OCI-M1 (cell line): ENCODE measurements at places on chromosomes 2 and 18.

GRCh38 chr18:21262979-21263378, 20.9 kb downstream of the GREB1L start:
- DNase-seq: no peak

- DNase-seq: no peak
These were observed 27.8 kb downstream of the WDR7 start for GRCh38 chr18:56678836-56679565.

GRCh38 chr2:160288324-160288723, 88.3 kb upstream of the ITGB6 start:
- DNase-seq: no peak

DNA sequence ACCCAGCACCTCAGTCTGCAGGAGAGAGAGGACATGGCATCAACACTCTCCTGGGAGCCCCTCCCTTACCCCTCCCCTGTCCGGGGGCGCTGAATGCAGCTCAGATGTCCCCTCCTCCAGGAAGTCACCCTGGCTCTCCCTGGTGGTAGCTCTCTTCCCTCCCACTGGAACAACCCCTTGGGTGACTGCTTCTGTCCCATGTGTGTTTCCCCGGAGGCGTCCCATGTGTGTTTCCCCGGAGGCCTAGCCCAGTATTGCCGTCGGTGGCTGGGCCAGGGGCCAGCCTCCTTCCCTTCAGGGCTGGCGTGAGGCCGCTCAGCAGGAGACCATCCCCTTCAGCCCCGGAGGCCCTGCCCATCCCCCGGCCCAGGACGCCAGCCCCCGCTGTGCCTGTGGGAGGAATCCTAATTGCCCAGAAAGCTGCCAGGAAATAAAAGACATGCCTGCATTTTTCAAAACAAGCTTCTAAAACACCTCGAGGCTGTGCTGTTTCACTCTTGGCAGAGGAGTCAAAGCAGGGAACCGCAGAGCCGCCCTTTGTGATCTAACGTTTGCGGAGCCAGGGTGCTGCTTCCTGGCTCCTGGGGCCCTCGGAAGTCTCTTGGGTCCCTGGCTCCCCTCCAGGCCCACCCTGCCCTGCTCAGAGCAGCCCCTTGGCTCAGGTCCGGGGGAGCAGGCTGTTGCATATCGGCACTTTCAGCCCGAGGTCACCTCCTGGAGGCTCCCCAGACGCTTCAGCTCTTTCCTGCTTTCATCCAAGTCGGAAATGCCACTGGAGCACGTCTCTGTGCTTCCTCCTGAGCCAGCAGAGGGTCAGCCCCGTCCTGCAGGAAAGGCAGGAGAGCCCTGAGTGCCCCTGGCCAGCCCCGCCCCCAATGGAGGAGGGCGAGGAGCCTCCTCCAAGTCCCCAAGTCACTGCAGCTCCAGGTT, 11.4 kb downstream of the SNED1 start:
- DNase-seq: no peak

GRCh38 chr2:166449439-166449838, 44.6 kb downstream of the SCN7A start:
- peak; percentile 35 for DNase-seq

DNA sequence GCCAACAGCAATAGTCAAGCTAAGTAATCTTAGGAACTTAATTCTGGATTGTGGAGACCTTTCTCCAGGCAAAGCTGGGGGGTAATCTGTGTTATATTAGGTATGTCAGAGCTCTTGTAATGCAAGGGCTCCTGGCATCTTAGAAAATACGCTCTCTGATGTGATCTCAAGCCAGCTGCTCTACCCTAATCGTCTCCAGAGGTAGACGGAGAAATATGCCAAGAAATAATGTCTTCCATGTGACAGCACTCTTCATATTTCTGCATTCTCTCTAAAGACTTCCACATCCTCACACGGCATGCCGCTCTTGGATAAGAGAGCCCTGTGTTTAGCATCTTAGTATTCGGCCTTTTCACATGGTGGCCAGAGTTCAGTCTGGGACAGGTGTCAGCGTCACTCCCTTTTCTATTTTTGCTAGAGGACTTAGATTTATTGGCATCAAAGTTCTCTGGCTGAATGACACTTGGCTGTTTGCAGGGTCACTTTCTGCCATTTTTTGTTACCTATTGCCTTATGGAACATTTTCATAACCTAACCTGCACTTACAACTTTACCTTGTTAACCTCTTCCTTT, 25.2 kb downstream of the CAPN13 start:
- DNase-seq: no peak

DNA sequence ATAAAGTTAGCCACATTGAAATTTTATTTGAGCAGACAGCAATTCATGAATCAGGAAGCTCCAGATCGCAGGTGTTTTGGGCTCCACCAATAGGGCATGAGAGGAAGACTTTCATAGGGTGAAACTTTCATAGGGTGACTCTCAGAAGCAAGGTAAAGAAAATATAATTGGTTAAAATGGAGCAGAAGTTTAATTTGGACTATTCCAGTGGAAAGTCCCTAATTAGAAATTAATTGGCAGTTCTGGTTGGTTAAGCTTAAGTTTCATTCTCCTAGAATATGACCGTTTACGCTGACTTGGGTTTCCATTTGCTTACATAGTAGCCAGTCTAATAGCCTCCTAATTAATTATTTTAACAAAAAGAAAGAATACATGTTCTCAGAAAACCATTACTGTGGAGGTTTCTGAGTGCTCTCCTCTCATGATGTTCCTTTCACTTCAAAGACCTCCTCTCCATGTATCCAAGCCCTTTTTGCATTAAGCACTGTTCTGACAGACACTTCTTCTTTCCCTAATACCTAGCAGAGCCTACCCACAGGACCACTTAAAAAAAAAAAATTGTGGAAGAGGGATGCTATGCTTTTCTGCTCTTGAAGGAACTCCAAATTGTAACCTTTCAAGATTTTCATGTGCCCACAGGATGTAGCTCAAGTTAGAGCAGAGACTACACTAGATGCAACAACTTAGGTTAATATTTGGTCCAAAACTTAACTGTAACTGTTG, 99.1 kb downstream of the MREG start:
- no peak for DNase-seq

GRCh38 chr2:183993052-183993451, 605.3 kb upstream of the ZNF804A start:
- no peak for DNase-seq

- no peak for DNase-seq
These were observed 57.5 kb downstream of the AAK1 start for GRCh38 chr2:69585855-69586555.

GRCh38 chr2:58006256-58006951, 40.2 kb upstream of the VRK2 start:
- peak; percentile 53 for DNase-seq

DNA sequence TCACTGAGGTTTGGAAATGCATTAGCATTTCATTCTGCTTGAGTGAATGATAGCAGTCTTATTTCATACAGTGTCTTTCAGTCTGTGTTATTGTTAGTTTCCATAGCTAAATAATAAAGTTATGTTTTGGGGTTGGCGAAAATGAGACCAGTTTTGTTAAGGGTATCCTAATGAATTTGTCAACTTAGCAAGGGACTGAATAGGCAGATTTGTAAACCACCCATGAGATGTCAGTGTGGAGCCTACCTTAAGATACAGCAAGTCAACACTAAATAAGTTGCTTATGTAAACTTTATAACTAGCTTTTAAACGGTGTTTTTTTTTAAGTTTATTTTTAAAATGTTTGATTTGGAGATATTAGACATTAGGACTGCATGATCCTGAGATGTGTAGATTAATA, 11.9 kb downstream of the NAPG start:
- DNase-seq: no peak

GRCh38 chr2:160207804-160208654, 8.0 kb upstream of the ITGB6 start:
- DNase-seq: no peak

DNA sequence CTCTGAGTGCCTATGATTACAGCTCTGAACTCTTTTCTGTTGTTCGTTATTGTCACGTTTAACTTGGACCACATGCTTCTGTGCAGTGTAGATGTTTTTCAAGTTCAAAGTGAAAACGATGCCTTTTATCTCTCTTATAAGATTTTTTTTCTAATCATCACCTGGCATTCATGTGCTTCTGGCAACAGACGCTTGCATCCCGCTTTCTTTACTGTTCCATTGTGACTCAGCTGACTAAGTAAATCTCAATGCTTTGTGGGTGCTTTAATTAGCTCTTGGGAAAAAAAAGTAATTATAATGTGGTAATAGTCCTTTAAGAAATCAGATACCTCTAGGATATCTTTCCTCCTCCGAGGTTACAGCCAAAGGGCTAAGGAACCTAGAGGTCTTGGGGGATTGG, 31.2 kb upstream of the RMP24 start:
- no peak for DNase-seq

DNA sequence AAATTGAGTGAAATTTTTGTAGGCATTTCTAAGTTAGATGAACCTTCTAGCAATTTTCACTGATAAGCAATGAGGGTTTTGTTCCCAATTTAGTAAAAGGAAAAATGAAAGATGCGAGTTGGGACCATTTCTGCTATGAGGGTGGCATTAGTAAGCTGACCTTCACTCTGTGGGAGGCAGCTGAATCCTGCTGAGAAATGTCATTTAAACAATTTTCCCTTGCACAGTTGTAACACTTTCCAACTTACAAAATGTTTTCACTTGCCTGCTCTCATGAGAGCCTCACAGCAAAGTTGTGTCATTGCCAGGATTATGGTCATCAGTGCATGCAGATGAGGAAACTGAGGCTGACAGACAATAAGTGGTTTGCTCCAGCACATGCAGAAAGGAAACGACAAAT, 527.7 kb downstream of the TNS1 start:
- no peak for DNase-seq

DNA sequence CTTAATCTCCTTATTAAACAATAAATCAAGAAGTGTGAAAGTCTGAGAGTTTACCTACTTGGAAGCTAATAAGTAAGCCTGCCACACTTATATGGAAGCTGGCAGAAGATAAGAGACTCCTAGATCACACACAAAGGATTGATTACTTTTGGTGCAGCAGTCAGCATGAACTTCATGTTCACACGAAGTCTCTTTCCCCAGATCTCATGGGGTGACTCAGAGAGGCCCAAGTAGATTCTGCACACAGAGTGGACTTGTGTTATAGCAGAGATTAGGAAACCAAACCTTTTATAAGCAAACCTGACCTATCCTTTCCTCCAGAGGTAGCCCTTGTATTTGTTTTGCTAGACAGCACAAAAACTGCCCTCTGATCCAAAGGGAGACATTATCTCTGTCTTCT, 9.9 kb upstream of the GAREM1 start:
- no peak for DNase-seq

GRCh38 chr2:44295633-44296359, 20.5 kb downstream of the SLC3A1 start:
- no peak for DNase-seq

DNA sequence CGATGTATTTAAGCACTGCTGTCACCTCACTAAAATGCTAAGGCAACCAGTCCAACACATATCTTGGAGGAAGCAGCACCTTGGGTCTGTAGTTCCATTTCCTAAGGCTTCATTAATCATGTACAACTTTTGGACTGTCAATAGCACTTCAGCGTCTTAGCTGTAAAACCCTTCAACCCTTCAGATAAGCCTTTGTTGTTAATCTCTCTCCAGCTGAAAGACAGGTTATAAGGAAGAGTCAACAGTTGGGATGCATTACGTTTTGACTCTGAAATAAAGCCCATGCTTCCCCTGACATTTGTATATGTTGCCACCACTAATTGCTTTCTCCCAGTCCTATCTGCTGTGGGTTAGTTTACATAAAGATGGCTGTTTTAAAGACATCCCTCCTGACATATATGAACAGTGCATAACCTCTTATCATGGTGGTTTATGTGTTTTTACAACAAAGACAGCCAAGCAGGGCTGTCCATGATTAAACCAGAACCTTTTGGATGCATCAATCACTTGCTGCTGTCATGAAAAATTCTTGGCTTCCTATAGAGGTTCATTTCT, 81.5 kb downstream of the EPHA4 start:
- no peak for DNase-seq

GRCh38 chr2:200225951-200226350, 80.5 kb upstream of the SPATS2L start:
- DNase-seq: no peak

GRCh38 chr2:126990605-126991532, 92.2 kb downstream of the TEX51 start:
- DNase-seq: no peak

DNA sequence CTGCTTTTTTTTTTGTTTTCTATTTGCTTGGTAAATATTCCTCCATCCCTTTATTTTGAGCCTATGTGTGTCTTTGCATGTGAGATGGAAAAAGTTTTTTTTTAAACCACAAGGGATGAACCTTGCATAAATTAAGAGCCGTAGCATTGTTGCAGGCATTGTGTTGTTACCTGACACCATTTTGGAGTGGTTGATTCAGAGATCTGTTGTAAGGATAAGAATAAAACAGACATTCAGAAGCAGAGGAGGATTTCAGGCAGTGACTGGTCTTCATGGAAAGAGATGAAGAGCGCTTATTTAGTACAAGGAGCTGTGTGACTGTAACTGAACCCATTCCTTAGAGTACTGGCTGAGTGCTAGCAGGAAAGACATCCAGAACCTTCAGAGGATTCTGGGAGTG, 101.2 kb downstream of the LTBP1 start:
- no peak for DNase-seq

DNA sequence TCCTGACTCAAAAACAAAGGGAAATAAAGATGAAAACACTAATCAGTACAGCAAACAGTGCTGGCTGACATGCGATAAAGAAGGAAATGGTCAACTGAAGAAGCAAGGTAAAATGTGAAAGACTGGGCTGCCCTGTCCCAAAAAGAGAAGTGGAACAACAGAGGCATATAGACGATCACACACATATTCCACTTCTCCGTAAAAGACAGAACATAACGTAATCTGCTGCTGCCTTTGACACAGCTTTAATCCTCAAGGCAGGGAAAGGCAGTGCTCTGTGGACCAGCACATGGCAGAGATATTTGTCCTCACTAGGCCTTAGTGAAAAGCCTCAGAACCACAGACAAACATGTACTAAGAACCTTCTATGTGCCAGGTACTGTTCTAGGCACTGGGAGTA, 24.3 kb upstream of the REL start:
- DNase-seq: no peak

- peak; percentile 53 for DNase-seq
These were observed 82.2 kb upstream of the ITGA4 start for GRCh38 chr2:181374781-181375675.

DNA sequence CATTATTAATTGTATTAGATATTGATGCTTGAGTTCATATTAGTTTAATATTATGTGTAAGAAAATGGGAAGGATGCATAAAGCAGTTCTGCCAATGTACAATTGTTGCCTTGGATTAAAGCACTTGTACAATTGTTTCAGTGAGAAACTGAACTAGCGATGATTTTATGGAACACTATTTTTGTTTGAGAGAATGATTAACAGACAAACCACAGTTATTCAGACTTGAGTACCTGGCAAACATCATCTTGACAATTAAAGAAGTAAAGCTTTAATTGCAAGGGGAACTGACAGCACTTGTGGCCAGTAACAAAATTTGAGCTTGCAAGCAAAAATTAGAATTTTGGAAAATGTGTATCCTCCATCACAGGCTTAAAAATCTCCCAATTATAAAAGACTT, 214.3 kb downstream of the RIT2 start:
- DNase-seq: no peak

DNA sequence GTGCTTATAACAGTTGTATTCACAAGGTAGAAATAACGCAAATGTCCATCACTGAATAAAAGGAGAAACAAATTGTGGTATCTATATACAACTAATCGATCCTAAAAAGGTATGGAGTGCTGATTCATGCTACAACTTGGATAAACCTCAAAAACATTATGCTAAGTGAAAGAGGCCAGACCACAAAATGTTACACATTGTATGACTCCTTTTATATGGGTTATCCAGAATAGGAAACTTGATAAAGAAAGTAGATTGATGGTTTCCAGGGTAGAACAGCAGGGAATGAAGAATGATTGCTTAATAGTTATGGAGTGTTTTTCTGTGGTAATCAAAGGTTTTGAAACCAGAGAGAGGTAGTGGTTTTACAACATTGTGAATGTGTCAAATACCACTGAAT, 432.2 kb upstream of the TRIB2 start:
- DNase-seq: peak; percentile 43
